ENCODE measurements at places on chromosomes 3 and 15.

DNA sequence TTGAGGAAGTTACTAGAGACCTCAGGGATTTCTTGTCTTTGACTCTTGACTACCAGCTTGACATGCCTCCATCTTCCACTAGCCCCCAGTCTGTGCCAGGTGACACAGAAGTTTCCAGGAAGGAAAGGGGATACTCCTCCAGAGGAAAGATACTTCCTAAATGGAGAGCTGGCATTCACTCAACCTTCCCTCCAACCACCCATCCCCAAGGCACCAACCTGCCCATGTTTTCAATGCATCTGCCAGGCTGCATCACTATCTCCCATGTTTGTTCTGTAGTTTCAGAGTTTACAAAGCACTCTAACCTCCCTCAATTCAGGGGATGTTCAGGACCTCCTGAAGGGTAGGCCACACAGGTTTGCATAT lies 198.4 kb upstream of the LPP start:
- no peak for DNase-seq

- DNase-seq: no peak
Measured at GRCh38 chr3:74722211-74722610, 107.8 kb upstream of the CNTN3 start.

GRCh38 chr3:24196526-24196925 lies 251.4 kb downstream of the NR1D2 start:
- DNase-seq: no peak

- no peak for DNase-seq
Measured at GRCh38 chr3:12141350-12141749, 17.4 kb downstream of the TIMP4 start.

- no peak for DNase-seq
Measured at GRCh38 chr3:112466020-112466419, 33.3 kb downstream of the BTLA start.

- DNase-seq: no peak
Measured at GRCh38 chr3:60983906-60984305, 267.3 kb downstream of the FHIT start.

Measured in NCI-H1105 (cell line).